Renal cortical epithelial cell (primary cell): ENCODE measurements at places on chromosomes 1 and 21. TPM values are rescaled to one million over a fixed set of nuclear protein-coding genes. Genes with fewer than 3 reads are reported as not detected.
A peak's percentile ranks its signal among the peaks of the same experiment; 100 is the strongest.

APOBEC4 gene
- not detected in 2 replicates for total RNA-seq

GRCh38 chr21:41124641-41125201, 43.2 kb upstream of the BACE2 start:
- peak; percentile 18 for DNase-seq

- DNase-seq: peak; percentile 84
Observed at GRCh38 chr1:78237364-78237916, 191.7 kb downstream of the GIPC2 start.

GRCh38 chr1:180424848-180425457, 77.4 kb downstream of the ACBD6 start:
- DNase-seq: no peak

DNA sequence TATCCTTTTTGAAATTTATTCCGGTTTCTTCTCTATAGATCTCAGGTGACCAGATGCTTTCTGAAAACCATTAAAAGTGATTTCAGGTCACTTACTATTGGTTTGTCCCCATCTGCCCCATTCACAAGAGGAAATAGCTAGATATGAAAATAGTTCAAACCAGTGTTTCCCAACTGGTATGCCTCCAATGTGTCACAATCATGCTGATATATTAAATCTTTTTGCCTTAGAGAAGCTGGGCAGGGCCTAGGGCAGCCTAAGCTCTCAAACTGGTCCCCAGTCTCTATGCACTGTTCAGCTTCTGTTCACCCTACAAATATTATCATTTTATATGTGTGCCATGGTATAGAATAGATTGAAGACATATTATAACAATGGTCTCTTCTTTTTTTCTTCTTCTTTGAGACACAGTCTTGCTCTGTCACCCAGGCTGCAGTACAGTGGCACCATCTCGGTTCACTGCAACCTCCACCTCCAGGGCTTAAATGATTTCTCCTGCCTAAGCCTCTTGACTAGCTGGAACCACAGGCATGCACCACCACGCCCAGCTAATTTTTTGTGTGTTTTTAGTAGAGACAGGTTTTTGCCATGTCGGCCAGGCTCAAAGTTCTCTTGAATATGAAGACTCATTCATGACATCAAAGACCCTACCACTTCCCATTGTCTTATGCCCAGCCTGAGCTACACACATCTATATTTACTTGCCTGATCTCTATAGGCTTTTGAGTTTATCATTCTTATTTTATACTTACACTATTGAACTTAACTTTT, 15.7 kb downstream of the PTPN22 start:
- no peak for DNase-seq
